ENCODE measurements at places on chromosomes 12 and 14. TPM values are rescaled to one million over a fixed set of nuclear protein-coding genes. Genes with fewer than 3 reads are reported as not detected.

DNA sequence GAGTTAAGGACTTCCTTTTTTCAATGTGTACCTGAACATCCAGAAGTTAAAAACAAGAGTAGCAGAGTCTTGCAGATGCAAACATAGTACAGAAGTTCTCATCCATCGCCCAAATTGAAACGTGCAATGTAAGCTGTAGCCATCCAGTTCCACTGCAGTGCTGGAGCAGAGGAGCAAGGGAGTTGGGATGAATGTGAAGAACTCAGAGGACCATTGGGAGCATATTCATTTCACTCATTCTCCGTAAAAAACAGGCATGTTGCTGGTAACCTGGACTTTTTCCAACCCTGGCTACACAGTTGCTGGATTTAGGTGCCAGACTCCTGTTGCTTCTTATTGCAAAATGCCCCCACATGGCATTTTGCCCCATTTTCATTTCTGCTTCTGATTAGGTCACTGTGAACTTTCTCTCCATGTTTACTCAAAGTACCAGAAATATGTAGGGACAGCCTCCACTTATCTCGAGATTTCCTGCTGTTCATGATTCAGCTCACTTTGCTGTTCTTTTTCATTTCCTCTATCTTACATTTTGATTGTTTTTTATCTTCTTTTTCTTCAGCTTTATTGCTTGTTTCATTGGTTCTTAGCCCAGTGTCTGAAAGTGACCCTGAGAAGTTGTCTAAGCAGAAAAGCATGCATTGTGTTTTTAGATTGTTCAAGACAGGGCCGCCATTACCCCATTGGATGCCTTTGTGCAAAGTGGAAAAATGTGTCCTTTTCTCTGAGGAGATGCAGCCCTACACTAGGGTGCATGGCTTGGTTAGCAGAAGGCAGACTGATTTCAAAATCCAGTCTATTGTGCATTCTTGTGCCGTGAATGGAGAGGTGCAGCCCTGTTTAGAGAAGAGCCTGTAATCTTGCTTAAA is 109.0 kb upstream of the AMIGO2 start:
- peak; percentile 15 for DNase-seq
- H3K27me3 ChIP-seq, result no peaks in the 10 kb centered on the region
- no peaks in the 10 kb centered on the region for H3K36me3 ChIP-seq

- H3K36me3 ChIP-seq, result no peaks in the 10 kb centered on the region
- H3K27me3 ChIP-seq, result no peaks in the 10 kb centered on the region
- H3K4me1 ChIP-seq, result no peaks in the 10 kb centered on the region
- no peak overlapping the region for H3K4me3 ChIP-seq
Measured at GRCh38 chr12:47400266-47400665, 305.6 kb downstream of the RPAP3 start.

- peaks cover 25% of the 10 kb centered on the region for H3K4me1 ChIP-seq
- no peaks in the 10 kb centered on the region for H3K27me3 ChIP-seq
- H3K27ac ChIP-seq, result peak overlapping the region; percentile 34
- H3K4me3 ChIP-seq, result no peak overlapping the region
- no peak for DNase-seq
Measured at GRCh38 chr14:92529903-92530302, 16.3 kb downstream of the RIN3 start.

- no peak overlapping the region for H3K4me3 ChIP-seq
- no peak for DNase-seq
- no peaks in the 10 kb centered on the region for H3K27me3 ChIP-seq
- no peak overlapping the region for H3K27ac ChIP-seq
Measured at GRCh38 chr12:6367065-6367968, 8.0 kb downstream of the SCNN1A start.

DNA sequence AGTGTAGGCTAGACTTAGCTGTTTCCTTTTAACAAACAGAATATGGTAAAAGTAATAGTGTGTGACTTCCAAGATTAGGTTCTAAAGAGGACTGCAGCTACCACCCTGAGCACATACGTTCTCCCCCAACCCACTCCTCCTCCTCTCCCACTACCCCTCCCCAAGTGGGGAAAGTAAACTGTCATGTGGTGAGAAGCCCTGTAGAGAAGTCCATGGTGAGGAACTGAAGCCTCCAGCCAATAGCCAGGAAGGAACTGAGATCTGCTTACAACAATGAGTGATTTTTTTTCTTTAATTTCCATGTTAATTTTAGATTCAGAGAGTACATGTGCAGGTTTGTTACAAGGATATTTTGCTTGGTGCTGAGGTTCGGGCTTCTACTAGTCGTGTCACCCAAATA is 57.0 kb upstream of the EGLN3 start:
- no peak overlapping the region for H3K27ac ChIP-seq
- peaks cover 3% of the 10 kb centered on the region for H3K27me3 ChIP-seq
- no peaks in the 10 kb centered on the region for H3K4me1 ChIP-seq

- H3K4me3 ChIP-seq, result no peak overlapping the region
- peaks cover 8% of the 10 kb centered on the region for H3K36me3 ChIP-seq
- no peak for DNase-seq
- H3K27me3 ChIP-seq, result no peaks in the 10 kb centered on the region
- H3K27ac ChIP-seq, result no peak overlapping the region
Measured at GRCh38 chr12:49795654-49796105, 32.5 kb downstream of the NCKAP5L start.

DNA sequence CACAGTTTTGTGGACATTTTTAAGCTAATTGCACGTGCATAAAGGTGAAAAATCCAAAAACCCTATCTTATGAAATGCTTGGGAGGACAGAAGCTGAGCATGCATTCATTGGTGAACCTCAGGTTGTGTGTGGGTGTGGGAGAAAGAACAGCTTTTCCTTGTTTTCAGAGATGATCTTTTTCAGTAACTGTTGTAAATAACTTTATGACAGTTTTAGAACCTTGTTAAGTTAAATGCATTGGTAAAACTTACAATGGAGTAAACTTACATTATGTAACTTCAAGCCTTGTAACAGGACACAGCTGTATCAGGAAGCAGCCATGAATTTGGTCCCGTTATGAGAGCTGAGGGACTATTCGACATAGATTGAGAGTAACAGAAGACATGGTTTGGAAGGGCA is 587.4 kb downstream of the GALC start:
- H3K27me3 ChIP-seq, result no peaks in the 10 kb centered on the region
- no peak overlapping the region for H3K4me3 ChIP-seq
- H3K36me3 ChIP-seq, result no peaks in the 10 kb centered on the region
- H3K4me1 ChIP-seq, result no peaks in the 10 kb centered on the region

GRCh38 chr12:56769868-56770267 is 6.7 kb downstream of the HSD17B6 start:
- no peak overlapping the region for H3K4me3 ChIP-seq
- H3K27ac ChIP-seq, result peak overlapping the region; percentile 43
- H3K4me1 ChIP-seq, result no peaks in the 10 kb centered on the region
- no peak for DNase-seq
- H3K36me3 ChIP-seq, result no peaks in the 10 kb centered on the region
- H3K27me3 ChIP-seq, result no peaks in the 10 kb centered on the region

PRB2 gene
- total RNA-seq, result not detected

INHBC gene
- total RNA-seq, result not detected

NFKBIA gene
- total RNA-seq, result 574 TPM

All from lung (tissue), 17 donors.